ENCODE measurements at places on chromosomes 4 and X.

DNA sequence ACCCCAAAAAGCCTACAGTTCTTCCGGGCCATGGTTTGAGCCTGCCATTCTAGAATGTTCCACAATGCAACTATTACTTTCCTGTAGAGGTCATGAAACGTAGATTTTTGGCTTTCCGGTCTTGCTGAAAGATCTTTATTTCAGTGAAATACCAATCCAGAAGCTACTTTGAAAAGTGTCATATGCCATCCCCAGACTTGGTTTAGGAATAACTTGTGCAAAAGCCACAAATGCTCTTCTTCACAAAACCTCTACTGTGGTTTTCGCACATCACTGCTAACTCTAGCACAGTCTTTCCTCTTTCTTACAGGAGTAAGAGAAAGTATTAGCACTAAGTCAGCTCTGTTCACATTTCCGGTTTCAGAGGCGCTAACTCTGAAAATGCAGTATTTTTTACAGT, 12.7 kb upstream of the CD40LG start:
- DNase-seq = no peak

- no peak for DNase-seq
These were observed 15.9 kb downstream of the RGS12 start for GRCh38 chr4:3308691-3309090.

DNA sequence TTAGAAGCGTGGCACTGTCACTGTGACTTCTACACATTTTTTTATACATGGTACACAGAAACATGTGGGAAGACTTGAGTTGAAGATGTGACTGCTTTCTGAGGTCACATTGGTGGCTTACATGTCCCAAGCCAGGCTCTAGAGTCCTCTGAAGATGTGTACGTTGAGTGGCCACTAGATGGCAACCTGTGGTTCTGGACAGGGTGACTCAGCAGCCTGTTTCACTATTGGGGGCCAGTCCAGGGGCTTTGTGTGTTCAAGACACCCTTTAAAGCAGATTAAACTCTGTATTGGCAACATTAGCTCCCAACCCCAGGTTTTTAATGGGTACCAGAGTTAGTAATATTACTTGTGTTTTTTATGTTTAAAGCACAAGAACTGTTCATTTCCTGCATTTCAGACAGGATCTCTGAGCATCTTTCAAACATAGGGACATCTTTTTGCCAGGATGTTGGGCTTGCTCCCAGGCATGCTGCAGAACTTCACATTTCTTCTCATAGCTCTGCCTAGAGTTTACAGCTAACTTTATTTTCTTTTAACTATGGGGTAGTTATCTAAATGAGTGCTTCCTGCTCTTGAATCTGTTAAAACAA, 53.0 kb downstream of the DCUN1D4 start:
- peak; percentile 40 for DNase-seq

GRCh38 chr4:16194214-16194613, 32.1 kb downstream of the TAPT1 start:
- DNase-seq = no peak

- no peak for DNase-seq
These were observed 202.5 kb upstream of the RPL34 start for GRCh38 chr4:108417923-108418322.

- no peak for DNase-seq
These were observed 78.0 kb downstream of the PRDM5 start for GRCh38 chr4:120844528-120844921.

- peak; percentile 3 for DNase-seq
These were observed 204.9 kb downstream of the GBA3 start for GRCh38 chr4:22897520-22898108.

DNA sequence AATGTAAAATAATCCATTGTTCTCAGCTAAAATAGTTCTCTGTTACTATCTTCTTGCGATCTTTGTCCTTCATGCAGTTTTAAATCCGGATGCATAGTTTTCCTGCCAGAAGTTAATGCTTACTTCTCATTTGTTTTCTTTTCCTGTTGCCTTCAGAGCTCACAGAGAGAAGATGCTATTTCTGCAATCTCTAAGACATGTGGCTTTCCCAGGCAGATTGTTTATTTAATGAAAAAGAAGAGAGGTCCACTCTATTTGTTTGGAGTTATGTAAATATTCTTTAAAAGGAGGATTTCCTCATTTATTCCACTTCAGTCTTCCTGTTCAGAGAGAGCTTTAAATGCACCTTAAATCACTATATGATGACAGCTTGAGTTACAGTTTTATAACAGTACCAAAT, 39.3 kb upstream of the HPGD start:
- DNase-seq = no peak

GRCh38 chr4:72641611-72642010, 72.6 kb upstream of the ADAMTS3 start:
- no peak for DNase-seq

- DNase-seq = no peak
These were observed 1.9 kb upstream of the G3BP2 start for GRCh38 chr4:75675004-75675531.

GRCh38 chr4:48470570-48470969, 12.6 kb upstream of the SLC10A4 start:
- no peak for DNase-seq

- DNase-seq = no peak
These were observed 5.0 kb upstream of the BANK1 start for GRCh38 chr4:101785486-101785885.

GRCh38 chr4:155722816-155723499, 35.9 kb upstream of the GUCY1B1 start:
- no peak for DNase-seq

- no peak for DNase-seq
These were observed 603 bp downstream of the NDNF start for GRCh38 chr4:121071640-121072223.

DNA sequence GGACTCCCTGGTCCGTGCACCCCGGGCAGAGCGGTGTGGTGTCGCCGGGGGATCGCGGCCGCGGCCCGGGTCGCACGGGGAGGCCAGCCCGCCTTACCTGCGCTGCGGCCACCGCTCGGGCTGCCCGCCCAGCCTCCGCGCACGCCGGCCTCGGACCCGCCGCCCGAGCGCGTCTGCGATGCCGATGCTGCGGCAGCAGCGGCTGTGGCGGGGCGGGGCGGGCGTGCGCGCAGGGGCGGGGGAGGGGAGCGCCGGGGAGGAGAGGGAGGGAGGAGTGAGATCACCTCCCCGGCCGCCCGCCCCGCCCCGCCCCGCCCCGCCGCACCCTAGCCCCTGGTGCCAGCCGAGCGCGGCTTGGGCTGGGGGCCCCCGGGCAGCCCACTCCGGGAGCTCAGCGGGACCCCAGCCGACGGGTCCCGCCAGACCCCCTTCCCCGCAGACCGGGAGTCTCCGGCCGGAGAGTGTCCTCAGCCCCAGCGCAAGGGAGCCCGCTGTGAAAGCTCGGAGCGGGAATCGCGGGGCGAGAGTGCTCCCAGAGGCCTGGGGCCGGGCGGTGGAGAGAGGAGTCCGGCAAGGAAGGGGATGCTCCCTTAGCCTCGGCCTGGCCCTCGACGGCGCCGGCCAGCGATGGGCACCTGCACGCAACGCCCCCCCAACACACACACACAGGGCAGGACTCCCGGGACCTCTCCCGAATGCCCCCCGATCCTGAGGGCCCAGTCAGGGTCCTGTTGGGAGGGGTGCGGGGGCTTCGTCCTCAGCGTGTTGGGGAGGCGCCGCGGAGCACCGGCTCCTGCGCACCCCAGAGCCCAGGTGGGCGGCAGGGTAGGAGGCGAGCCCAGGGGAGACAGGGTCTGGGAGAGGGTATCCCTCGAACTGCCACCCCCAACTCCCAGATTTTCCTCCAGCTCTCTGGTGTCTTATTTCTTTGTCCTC, at the start of gene L1CAM:
Gene L1CAM, minus strand, starts transcription at position 206 of the 936 bp plus-strand sequence. CDS start 10,337 bp downstream, outside the sequence.
- DNase-seq = no peak

GRCh38 chr4:15201782-15202181, 199.5 kb downstream of the CPEB2 start:
- no peak for DNase-seq

DNA sequence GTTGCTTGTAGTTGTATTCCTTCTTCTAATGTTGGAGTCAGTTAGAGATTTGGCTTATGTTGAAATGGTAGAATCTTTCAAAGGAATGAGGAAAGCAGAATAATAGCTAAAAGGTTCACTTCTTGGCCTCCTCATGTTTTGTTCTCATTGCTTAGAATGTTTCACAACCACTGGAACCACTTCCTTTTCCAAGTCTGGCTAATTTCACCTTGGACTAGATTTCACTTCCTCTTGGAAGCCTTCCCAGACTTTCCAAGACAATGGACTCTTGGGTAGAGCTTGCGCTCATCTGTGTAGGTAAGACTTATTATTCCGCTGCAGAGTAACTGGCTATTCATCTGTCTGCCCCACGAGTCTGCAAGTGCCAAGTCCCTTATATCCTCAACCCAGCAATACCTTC, 8.3 kb downstream of the SPATA18 start:
- no peak for DNase-seq

- DNase-seq = no peak
These were observed 65.3 kb upstream of the NDUFC1 start for GRCh38 chr4:139367421-139368090.

DNA sequence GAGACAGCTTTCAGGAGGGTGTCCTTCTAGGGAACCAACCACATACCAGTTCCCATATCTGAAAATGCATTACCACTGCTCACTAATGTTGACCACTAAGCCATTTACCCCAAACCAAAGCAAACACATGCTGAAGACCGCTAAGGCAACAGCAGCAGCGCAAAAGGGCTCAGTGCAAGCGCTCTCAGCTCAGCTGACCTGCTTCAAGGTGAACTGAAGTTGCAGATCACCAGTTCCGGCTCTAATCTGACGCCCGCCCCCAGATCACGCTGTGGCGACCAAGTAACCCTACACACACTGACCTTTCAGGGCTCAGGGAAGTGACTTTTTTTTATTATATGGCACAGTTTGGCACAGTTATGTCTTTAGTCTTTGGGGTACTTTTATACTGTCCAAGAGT, 5.8 kb downstream of the MECP2 start:
- no peak for DNase-seq

DNA sequence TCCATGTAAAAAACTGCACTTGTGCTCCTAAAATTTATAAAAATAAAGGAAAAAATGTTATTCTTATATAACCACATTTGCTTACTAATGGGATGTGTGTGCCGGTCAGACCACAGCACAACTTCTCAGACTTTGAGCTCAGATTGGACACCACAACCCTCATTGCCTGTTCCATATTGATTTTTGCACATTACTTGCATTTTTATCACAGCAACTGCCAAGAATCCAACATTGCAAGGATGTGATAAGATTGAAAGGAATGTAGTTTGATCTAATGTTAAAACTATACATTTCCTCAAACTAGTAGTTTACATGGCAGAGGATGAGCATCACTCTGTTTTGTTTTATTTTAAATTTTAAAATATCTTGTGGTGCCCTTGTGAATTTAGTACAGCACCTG, 227.8 kb downstream of the KDR start:
- no peak for DNase-seq

DNA sequence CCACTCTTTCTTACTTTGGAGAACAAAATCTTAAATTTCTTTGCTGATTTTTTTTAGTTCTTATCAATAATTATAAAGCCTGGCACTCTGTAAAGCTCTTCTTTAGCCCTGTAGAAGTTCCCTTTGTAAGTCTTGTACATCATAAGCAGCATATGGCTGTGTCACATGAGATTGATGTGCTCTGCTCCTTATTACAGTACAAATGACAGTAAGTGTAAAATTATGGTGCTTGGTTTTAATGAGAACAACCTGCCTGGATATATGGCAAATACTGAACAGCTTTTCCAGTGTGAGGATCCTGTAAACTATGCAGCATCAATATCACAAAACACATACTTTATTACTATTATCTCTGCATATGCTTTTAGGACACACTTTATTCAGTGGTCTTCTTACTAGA, 145.9 kb upstream of the GNPDA2 start:
- no peak for DNase-seq
